ENCODE measurements at places on chromosomes 4 and X.

GRCh38 chr4:151355155-151355554 lies 29.8 kb upstream of the SH3D19 start:
- DNase-seq: no peak

- DNase-seq: no peak
Measured at GRCh38 chrX:19034025-19034424, 50.1 kb upstream of the PHKA2 start.

DNA sequence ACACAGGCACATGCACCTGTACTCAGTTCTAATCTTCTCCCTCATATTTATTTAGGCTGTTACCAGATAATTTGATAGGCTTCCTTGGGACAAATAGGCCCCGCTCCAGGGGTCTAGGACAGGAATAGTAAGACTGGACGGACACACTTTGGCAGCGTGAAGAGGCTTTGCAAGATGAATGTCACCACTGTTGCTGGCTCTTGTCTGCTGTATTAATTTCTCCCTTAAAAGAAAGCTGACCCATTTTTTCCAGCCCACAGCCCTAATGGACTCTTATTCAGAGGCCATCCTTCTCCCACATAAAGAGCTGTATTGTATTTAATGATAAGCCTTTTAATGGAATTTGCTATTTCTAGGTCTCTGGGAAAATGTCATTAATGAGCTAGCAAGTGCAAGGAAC lies 18.0 kb downstream of the FAM184B start:
- no peak for DNase-seq

GRCh38 chr4:18880871-18881270 lies 859.3 kb upstream of the LCORL start:
- DNase-seq: no peak

- peak; percentile 79 for DNase-seq
Measured at GRCh38 chr4:76948443-76949275, 893 bp upstream of the SEPTIN11 start.

- no peak for DNase-seq
Measured at GRCh38 chr4:185280608-185281007, 71.2 kb downstream of the SNX25 start.

- DNase-seq: no peak
Measured at GRCh38 chr4:70183168-70183939, 12.2 kb upstream of the ODAM start.

GRCh38 chr4:89108091-89108490 lies 3.2 kb upstream of the TIGD2 start:
- DNase-seq: no peak

DNA sequence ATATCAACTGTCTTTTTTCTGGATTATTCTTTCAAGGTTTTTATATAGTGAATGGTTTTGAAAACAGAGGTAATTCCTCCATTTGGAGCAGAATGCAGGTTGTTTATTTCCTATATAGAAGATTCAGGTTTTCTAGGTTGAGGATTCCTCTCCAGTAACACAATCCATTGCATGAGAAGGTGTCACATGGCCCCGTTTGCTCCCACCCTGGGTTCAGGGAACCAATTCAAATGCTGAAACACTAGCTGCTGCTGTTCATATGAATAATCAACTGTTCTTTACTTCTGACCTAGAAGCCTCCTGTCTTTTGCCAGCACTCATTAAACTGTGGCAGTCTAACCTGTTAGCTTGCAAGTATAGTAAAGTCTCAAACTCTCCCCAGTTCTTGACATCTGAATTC lies 1316.9 kb upstream of the TENM3 start:
- DNase-seq: no peak

GRCh38 chrX:8724300-8724699 lies 7.6 kb downstream of the ANOS1 start:
- DNase-seq: no peak

GRCh38 chr4:113024388-113024787 lies 25.1 kb upstream of the ANK2 start:
- DNase-seq: no peak

DNA sequence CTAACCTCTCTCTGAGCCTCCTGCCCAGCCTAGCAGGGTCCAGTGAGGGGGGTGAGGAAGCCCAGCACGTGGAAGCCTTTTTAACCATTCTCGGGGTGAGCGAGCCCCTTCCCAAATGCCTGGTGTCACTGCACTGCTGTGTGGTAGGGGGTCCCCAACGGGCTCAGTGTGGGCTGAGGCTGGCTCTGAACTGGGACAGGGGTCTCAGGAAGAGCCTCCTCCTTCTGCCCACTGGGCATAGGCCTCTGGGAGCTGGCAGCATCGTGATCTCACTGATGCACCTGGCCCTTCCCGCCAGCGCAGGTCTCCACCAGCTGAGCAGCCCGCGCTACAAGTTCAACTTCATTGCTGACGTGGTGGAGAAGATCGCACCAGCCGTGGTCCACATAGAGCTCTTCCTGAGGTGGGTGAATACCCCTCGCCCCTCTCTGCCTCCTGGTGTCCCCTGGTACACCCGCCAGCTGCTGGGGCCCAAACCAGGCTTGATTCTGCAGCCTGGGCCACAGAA lies 12.6 kb downstream of the HTRA3 start:
- DNase-seq: no peak

- DNase-seq: no peak
Measured at GRCh38 chrX:23749129-23749528, 6.1 kb upstream of the ACOT9 start.

DNA sequence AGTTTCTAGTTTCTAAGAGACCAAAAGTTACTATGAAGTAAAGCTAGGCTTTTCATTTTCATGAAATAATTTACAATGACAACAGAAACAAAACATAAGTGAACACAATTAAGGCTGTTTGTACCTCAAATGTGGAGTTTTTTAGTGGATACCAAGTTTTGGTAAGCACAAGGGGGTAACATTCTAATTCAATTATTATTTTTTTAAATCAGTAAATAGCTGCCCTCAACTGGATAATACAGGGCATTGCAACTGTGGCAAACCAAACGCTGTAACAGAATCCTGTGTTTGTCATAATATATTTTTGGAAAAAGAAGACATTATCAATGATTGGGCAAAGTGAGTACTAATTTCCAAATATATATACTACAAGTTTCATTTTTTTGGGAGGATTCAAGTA lies 150.3 kb downstream of the FBXW7 start:
- no peak for DNase-seq

DNA sequence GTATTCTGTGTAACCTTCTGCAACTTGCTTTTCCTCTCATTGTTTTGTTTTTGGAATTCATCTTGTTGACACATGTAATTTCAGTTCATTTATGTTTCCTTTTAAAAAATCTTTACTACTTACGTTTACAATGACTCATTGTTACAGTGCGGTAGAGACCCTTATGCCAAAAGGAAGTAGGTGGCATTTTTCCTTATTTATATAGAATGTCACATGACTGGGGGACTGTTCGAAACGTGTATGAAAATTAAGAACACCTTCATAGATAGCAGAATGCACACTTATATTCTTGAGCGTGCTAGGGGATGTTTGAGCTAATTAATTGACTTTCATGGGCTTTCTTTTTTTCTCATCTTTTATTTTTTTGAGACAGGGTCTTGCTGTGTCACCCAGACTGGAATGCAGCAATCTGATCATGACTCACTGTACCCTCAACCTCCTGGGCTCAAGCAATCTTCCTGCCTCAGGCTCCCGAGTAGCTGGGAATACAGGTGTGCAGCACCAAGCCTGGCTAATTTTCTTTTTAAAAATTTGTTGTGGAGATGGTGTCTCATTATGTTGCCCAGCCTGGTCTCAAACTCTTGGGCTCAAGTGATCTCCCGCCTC lies 7.3 kb downstream of the REPS2 start:
- DNase-seq: no peak

- no peak for DNase-seq
Measured at GRCh38 chr4:14749910-14750309, 252.4 kb upstream of the CPEB2 start.
